GM13977 (cell line): ENCODE measurements at places on chromosomes 2 and 18.

- DNase-seq, result peak; percentile 7
These were observed 34.3 kb upstream of the TAF1B start for GRCh38 chr2:9809064-9809356.

- no peak for DNase-seq
These were observed 40.0 kb downstream of the BCL2L11 start for GRCh38 chr2:111160758-111161157.

GRCh38 chr2:20504174-20504573 lies 57.3 kb downstream of the RHOB start:
- DNase-seq, result no peak

DNA sequence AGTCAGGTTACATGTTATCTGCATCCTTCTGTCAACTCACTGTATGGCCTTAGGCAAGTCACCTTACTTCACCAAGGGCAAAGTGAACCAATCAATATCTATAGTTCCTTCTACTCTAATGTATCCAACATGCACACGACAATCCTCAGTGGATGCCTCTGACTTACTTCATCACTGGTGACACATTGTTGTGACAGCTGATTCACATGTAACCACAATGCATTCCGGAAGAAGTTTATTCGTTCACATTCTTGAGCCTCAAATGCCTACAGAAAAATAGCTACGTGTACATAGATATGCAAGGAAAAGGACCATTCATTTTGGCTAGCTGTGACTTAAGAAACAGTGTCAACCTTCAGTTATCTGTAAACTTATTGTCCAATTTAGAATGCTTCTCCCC lies 26.3 kb upstream of the EPG5 start:
- no peak for DNase-seq

- no peak for DNase-seq
These were observed 41.8 kb upstream of the GBX2 start for GRCh38 chr2:236209996-236210395.

DNA sequence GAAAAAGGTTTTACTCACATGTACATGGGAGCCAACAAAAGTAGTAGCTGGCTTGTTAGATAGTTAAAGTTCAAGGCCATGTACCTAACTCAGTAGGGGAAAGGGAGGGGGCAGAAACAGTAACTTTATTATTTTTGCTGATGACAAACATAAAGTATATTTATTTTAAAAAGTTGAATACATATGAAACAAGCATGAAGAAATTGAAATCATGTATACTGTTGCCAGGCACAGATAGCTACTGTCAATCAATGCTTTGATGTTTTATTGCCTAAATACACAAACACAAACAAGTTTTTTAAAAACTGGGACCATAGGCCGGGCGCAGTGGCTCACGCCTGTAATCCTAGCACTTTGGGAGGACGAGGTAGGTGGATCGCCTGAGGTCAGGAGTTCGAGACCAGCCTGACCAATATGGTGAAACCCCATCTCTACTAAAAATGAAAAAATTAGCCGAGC lies 7.6 kb upstream of the PSD4 start:
- no peak for DNase-seq

DNA sequence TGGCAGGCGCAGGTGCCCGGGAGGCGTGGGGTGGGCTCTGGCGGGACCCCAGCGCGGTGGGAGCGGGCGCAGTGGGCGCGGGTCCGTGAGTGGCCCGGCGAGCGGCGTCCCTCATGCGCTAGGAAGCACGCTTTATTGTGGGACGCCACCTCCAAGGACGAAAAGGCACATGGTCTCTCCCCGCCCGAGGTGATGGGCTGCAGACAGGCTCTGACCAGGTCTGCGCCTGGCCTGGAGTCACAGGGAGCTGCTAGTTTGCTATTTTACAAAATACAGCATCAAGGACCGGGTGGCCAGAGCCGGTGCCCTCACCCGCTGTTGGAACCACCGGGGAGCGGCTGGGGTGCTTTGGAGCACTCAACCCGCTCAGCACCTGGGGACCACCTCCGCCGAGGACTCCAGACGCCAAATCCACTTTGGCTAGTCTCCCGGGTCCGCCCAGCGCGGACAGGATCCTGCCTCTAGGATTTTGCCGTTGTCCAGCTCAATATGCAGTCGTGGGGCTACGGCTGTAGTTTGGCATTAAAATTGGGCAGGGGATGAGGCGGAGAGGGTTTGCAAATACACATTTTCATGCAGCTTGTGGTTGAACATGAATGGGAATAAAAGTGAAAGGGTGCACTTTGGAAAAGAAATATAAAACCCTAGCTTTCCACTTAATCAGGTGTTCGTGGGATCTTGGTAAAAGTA lies 65.4 kb downstream of the LRRFIP1 start:
- no peak for DNase-seq

- DNase-seq, result no peak
These were observed 232.8 kb downstream of the GRB14 start for GRCh38 chr2:164388511-164388910.

- DNase-seq, result no peak
These were observed 37.7 kb downstream of the DOCK10 start for GRCh38 chr2:225004597-225004996.

GRCh38 chr2:240815761-240816583 lies 4.0 kb downstream of the KIF1A start:
- no peak for DNase-seq

DNA sequence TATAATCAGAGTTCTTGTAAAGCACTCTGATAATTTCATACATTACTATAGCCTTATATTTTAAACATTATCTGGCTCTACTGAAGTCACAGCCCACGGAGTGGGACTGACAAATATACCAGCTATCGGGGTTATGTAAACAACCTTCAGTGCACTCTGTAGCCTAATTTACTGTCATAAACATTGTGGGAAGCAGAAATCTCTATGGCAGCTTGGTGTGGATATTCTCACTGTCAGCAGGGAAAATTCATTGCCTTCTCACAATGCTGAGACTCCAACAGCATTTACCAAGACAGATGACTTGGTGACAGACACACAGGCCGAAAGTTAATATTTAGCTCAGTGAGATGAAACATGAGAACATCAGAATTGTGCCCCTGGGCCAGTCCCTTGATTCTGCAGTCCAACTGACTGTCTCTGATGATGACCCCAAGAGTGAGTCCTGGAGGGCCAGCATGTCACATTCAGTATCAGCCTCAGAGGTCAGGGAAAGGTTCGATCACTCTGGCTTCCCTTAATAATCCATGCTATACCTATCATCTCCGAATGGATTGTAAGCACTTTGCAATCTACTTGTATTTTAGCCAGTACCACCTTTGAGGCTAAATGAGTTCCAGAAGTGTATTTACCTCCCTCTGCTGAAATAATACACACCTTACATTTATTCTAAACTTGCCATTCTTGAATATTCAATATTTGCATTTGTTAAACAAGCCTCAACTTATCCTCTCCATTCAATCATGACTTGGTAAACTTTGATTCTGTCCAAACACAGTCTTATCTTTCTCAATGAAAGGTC lies 146.2 kb upstream of the OSR1 start:
- no peak for DNase-seq

DNA sequence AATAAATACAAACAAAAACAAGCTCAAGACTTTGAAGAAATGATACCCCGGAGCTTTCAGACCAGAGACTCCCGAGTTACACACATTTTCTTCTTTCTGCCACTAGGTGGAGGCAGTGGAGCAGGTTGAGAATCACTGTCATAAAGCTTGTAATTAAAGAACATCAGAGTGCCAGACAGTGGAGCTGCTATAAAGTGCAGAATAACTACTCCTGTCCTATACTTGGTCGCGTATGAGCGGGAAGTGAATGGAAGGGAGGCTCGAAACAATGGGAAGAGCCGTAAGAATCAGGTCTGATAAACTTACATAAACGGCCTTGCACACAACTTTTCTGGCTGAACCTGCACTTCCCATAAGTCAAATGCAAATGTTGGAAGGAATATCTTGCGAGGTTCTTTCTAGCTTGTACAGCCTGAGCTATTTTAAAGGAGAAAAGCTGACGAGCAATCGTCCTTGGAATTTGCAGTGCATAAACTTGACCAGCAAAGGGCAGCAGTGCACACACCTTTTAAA lies 189.0 kb downstream of the RPIA start:
- no peak for DNase-seq

GRCh38 chr2:127884436-127884835 lies 1.3 kb downstream of the AMMECR1L start:
- DNase-seq, result no peak

GRCh38 chr2:86815611-86816010 lies 24.9 kb upstream of the CD8A start:
- no peak for DNase-seq

GRCh38 chr18:41576643-41577042 lies 378.4 kb upstream of the PIK3C3 start:
- no peak for DNase-seq

DNA sequence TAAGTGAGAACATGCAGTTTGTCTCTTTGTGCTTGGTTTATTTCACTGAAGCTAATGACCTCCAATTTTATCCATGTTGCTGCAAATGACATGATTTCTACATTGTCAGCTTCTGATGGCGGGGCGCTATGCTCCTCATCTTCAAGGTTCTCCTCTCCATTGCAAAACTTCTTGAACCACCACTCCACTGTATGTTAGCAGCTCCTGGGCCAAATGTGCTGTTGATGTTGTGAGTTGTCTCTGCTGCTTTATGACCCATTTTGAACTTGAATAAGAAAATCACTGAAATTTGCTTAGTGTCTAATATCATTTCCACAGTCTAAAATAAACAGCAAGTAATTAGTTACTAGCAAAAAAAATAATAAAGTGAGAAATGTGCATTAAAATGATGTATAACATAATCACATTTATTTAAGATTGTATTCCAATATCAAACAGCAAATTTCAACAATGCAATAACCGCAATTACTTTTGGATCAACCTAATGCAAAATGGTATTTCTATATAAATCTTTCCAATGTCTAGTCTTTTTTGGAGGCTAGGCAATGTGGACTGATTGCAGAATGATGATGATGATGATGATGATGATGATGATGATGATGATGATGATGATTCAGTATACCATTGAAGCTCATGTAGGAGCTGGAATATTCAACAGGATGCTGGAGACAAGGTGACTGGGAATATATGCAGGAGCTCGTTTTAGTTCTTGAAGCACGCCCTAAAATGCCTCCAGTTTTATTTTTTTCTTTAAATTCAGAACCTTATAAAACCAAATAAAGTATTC lies 304.9 kb upstream of the KYNU start:
- DNase-seq, result no peak

- DNase-seq, result no peak
These were observed 285.3 kb downstream of the SOX11 start for GRCh38 chr2:5977477-5977876.

DNA sequence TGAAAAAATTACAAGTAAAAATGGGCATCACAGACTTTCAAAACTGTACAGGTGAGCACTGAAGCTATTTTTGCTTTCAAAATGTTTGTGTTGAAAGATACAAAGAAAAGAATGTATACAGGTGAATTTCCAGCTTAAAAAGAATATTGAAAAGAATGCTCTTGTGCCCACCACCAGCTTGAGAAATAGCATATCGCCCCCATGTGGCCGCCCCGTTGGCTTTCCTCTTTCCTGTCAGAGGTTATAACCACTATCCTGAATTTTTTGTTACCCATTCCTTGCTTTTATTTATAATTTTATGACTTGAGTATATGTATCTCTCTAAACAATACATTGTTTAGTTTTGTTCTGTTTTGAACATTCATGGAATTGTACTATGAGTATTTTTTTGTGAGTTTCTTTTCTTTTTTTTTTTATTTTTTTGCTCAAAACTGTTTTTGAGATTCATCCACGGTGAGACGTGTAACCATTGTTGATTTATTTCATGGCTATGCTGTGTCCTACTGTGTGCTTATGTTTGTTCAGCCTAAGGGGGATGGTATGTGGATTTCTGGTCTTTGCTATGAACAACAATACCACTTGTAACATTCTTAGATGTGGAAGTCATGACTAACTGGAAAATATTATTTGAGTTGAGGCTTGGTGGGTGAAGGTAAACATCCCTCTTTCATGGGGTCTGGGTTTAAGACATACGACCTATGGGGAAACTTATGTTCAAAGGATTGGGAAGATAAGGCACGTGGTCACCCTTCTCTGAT lies 11.6 kb downstream of the TRPM8 start:
- no peak for DNase-seq

DNA sequence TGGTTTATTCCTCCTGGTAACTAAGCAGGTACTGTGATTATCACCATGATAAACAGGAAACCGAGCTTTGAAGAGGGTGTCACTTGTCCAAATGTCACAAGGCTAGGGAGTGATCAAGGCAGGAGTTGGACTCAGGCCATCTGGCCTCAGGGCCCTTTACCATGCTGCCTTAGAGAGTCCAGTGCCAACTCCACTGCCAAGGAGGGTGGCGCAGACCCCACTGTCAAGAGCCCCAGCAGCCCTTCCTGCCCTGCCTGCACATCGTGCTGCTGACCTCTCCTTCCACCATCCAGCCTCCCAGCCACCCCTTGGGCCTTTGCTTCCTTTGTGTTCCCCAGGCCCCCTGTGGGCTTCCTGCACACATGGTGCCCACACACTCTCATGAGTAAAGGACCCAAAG lies 48.3 kb downstream of the TNS1 start:
- no peak for DNase-seq

DNA sequence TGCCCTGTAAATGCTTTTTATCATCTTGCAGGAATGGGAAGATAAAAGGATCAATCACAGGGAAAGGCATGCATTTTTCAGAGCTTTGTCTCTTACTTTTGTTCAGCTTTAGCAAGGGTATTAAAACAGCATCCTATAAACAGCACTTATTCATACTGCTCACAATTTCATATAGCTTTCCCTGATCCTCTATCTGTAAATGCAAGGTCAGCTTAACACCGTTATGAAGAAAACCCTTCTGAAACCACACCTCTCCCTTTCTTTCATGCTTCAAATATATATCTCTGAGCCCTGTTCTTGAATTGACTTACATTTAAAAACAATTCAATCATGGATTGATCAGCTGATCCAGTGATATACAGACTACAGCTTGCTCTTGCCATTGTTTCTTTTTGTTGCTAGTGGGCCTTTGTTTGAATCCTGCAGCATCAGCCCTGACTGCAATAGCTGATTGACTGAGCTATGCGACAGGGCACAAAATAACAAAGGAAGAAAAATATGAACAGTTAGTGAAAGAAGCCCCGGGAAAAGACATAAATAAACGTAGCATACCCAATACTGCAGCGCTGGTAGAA lies 795.5 kb upstream of the CDH2 start:
- no peak for DNase-seq

GRCh38 chr2:189232759-189233406 lies 53.3 kb upstream of the COL5A2 start:
- peak; percentile 9 for DNase-seq
